ENCODE measurements at places on chromosomes 12 and 14.

DNA sequence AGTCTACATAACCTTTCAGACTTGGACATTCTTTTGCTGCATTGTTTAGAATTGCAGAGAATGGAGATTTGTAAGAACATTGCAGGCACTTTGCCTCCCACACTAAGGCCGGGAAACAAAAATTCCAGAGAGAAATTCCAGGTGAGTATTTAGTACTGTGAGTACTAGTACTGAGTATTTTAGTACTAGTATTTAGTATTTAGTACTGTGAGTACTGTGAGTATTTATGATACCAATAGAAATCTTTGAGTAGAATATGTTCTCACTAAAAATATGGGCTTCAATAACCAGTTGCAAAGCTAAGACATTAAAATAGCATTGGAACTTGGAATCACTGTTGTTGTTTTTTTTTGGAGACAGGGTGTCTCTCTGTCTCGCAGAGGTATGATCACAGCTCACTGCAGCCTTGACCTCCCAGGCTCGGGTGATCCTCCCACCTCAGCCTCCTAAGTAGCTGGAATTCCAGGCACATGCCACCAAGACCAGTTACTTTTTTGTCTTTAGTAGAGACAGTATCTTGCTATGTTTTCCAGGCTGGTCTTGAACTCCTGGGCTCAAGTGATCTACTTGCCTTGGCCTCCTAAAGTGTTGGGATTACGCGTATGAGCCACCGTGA is 5.3 kb upstream of the HAUS4 start:
- no peak for DNase-seq

GRCh38 chr14:76257842-76258397 is 106.2 kb downstream of the GPATCH2L start:
- no peak for DNase-seq

- DNase-seq = no peak
These were observed 20.9 kb downstream of the ZC2HC1C start for GRCh38 chr14:75090353-75090752.

DNA sequence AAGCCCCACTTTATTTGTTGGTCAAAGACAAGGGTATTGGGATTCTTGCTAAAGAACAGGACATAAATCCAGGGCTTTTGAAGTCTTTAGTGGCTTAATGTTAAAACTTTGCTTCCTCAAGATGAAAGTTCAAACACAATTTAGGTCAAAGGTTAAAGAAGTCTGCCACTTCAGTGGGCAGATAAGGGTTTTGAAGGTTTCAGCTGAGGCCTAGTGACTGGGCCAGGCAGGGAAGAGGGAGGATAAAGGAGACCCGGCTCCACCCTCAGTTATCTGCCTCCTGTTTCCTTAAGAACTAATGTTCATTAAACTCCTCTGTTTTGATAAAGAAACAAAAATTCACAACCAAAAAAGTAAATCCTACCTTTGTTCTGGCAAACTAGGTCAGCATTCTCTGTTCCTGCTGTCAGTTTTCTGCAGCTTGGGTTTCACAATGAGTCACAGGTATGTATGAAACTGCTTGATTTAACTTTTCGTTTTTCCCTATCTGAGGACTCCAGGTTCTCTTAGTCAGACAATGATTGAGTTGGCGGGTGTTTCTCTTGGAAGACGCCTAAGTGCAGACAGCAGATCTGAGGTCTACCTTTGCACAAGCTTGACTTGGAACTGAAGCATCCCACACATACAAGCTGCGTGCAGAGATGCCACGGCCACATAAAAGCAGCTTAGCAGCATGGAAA is 208.3 kb downstream of the EXOC5 start:
- peak; percentile 75 for DNase-seq

DNA sequence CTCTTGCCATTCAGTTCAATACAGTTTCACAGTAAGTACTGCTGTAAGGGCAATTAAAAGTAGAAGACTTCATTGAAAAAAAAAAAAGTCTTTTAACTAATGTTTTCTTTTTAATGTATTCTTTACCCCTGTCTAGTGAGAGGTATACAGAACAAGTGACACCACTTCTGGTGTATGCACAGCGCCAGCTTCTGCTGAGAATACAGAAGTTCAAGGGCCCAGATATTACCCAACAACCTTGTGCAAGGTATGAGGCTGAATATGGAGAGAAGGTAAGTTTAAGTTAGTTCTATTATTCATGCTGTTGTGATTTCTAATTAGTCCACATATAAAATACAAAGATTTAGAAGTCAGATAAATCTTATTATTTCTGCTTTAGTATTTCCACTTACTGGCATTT is 168.7 kb downstream of the CFAP54 start:
- DNase-seq = no peak

GRCh38 chr12:122998316-122998715 is 17.8 kb downstream of the ARL6IP4 start:
- DNase-seq = no peak

- DNase-seq = no peak
These were observed 44.8 kb downstream of the FBXW8 start for GRCh38 chr12:116955382-116956021.

DNA sequence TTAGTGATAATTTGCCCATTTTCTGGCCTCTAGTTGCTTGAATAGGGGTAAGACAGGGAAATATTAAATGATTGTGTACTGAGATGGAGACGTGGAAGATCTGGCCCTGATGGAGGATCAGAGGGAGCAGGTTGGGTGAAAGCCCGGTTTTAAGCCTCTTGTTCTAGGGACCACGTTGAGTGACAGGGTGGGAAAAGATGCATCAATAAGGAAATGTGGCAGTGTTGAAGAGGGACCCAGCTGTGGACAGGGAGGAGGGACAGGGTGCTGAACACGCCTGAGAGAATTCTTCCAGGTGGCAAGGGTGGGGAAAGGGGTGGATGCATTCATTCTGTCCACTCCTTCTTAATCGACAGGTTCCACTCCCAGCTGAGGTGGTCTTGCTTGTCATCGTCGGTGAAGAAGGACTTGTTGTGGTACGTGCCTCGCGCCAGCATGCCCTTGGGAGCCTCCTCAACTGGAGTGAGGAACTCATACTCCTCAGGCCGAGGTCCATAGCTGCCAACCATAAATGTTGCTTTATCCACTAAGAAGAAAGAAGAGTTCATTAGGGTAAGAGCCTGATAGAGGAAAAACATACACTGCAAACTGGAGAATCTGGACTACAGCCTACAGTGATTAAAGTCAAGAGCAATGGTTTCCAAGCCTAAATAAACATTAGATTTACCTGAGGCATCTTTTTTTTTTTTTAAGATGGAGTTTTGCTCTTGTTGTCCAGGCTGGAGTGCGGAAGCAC is 4.0 kb upstream of the ERP27 start:
- no peak for DNase-seq

DNA sequence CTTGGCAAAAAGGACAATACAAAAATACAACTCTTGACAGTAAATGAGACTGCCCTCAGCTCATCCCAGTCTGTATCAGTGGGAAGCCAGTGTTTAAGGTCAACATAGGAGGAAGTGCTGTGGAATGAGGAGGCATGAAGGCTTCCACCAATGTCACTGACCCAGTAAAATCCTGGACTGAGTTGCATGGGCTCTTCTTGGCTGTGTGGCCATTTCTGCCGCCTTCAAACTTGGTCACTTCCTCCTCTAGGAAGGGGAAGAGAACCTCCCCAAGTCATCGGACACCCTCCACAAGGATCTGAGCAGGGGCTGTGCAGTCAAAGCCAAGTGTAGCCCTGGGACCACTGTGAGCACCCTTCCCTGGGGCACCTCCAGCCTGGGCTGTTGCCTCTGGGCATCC is 11.9 kb downstream of the GPR68 start:
- no peak for DNase-seq

- no peak for DNase-seq
These were observed 444.1 kb upstream of the TMEM132C start for GRCh38 chr12:127822809-127823411.

DNA sequence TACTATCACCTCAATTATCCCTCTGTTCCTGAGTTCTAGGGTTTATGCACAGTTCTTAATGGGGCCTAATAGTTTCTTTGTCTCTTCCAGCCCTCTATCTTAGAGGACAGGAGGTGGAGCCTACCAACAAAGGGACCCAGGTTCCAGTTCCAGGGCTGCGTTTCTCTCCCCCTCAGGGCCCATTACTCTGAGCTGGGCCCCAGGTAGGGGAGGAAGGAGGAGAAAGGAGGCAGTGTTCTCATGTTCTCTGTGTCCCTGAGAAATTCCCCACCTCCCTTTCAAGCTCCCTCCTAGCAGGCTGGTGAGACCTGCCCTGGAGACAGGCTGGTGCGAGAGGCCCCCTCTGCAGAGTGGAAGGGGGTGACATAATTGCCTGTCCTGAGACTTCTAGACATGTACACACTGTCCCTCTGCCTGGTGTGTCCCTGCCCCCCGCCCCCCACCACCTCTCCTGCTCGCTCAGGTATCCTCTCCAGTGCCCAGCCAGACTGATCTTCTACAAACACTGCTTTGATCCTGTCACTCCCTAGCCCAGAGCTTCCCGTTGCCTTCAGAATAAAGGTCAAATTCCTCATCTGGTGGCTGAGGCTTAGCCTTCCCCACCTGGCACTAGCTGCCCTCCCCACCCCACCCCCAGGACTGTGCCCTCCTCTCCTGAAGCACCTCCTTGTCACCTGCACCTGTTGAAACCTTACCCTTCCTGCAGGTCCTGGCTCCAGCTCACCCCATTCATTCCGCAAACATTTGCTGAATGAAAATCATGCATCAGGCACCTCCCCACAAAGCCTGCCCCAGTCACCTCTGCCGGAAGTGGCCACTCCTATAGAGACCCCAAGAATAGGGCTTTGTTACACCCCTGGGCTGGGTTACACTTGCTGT is 21.1 kb upstream of the KRT8 start:
- DNase-seq = no peak

DNA sequence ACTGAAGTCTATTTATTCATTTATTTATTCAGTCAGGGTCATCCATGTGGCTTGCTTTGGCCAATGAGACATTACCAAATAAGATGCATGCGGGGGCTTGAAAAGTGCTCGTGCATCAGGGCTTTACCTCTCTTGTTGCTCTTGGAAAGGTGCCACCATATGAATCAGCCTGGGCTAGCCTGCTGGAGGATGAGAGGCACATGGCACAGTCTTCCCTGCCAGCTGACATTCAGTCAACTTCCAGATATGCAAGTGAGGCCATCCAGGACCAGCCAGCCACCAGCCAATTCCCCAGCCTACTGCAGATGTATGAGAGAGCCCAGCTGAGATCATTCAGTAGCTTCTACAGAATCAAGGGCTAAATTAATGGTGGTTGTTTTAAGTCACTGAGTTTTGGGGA is 105.2 kb upstream of the RPH3A start:
- DNase-seq = no peak

GRCh38 chr14:51228391-51228790 is 11.7 kb upstream of the TMX1 start:
- DNase-seq = no peak

DNA sequence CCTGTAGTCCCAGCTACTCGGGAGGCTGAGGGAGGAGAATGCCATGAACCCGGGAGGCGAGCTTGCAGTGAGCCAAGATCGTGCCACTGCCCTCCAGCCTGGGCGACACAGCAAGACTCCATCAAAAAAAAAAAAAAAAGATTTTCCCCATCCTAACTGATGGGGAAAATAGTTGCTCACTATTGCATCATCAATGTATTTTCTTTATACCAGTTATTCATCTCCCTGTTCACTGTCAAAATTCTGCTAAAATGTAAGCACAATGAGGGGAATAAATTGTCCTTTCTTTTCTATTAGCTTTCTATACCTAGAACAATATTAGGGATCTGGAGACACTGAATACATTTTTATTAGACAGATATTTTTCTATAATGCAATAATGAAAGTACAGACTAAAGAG is 561.3 kb downstream of the CCER1 start:
- no peak for DNase-seq

DNA sequence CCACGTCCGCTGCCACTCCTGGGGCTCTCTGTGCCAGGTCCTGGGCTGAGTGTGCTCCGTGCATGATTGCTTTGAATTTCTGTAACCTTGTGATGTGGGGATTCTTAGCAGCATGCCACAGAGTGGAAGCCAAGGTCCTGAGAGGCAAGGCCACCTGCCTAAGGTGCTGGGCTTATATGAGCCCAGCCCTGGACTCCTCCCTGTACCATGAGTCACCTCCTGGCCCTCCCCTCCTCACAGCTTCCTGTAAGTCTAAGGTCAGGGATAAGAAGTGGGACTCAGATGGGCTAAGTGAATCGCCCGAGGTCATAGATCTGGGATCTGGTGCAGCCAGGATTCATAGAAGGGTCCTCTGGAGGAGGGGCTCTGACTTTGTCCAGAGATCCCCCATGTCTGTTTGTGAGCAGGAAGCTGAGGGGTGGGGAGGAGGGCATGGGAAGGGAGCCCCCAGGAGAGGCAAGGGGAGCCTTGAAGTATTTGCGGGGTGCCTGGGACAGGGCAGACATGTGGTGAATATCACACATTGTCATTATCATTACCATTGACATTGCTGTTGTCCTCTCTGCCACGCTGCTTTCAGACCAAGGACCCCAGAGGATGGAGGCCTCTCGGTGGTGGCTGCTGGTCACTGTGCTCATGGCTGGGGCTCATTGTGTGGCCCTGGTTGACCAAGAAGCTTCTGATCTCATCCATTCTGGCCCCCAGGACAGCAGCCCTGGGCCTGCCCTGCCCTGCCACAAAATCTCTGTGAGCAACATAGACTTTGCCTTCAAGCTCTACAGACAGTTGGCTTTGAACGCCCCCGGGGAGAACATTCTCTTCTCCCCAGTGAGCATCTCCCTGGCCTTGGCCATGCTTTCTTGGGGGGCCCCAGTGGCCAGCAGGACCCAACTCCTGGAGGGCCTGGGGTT is 28.8 kb downstream of the SERPINA3 start:
- no peak for DNase-seq

GRCh38 chr14:35532783-35533356 is 1.1 kb upstream of the INSM2 start:
- DNase-seq = no peak

GRCh38 chr12:18718462-18718861 is 19.4 kb downstream of the PLCZ1 start:
- DNase-seq = no peak

DNA sequence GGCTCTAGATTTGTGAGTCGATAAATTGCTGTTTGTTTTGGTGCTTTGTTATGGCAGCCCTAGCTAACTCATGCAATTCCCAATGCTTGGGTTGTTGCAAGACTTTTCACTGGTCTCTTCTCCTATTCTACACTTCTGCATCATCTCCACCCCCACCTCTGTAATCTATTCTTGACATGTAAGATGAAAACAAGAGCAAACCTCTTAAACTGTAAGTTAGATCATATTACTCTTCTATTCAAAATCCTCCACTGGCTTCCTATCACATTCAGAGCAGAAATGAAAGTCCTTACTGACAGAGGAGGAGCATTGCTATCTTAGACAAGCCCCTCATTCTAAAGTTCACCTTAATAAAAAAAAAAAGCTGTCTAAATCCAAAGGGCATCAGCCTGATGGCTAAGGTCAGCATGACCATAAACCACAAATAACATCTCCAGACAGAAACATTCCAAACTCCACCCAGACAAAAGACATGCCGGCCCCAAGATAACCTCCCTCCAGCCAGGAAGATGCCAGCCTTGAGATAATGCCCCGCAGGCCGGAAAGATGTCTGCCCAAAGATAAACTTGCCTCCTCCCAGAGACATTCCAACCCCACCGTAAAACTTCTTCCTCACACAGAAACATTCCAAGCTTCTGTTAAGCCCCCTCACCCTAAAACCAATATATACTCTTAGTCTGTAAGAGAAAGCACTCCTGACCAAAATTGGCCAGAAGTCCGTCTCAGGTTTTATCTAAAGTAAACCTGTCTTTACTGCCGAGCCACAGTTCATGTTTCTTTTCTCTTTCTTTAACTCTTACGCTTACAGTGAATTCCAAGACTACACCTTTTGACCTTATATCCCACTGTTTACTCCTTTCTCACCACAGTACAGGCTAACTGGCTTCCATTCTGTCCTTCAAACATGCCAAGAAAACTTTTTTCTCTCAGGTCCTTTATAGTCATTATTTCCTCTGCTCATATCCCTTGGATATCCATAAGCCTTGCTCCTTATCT is 308.9 kb downstream of the KCNH5 start:
- DNase-seq = no peak

- peak; percentile 94 for DNase-seq
These were observed 1.6 kb upstream of the DGKA start for GRCh38 chr12:55929306-55929791.
